CD4-positive, alpha-beta T cell treated with Interleukin-17A for 1 hour (primary cell): ENCODE measurements at places on chromosomes 13 and 19.

DNA sequence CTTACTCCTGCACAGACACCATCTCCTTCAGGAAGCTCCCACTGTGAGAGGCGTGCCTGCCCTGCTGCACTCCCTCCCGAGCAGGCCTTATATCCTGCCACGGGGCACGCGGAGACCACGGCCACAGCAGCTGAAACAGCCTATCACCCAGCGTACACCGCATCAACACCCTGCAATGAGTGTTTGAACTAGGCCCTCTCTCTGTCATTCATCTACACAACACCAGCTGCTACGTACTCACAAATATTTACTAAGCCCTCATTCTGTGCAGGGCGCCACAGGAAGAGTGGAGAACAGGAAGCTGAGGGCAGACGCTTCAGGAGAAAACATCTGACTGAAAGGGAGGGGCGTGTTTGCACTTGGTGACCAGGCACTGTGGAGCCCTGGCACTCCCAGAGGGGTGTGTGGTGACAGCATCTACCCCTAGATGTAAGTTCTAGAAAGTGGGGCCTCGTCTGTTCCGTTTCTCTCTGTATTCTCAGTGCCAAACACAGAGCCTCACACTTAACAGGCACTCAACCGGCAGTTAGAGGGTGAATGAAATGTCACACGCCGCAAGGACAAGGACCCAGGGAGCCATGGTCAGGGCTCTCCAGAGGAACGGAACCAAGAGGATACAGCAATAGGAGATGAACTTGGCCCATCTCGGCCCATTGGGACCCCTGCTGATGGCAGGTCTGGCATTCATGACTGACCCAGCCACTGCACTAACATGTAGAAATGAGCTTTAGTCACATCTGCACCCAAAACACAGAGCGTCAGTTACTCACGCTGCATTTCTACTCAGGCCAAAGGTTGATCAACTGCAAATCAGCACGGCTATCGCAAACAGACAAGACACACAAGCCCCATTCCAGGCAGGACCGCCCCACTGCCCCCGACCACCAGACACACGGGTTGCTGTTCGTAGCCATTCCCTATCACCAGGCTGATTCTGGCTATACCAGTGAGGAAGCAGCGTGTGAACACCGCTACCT, 15.7 kb downstream of the RANBP3 start:
- DNase-seq: peak; percentile 88

DNA sequence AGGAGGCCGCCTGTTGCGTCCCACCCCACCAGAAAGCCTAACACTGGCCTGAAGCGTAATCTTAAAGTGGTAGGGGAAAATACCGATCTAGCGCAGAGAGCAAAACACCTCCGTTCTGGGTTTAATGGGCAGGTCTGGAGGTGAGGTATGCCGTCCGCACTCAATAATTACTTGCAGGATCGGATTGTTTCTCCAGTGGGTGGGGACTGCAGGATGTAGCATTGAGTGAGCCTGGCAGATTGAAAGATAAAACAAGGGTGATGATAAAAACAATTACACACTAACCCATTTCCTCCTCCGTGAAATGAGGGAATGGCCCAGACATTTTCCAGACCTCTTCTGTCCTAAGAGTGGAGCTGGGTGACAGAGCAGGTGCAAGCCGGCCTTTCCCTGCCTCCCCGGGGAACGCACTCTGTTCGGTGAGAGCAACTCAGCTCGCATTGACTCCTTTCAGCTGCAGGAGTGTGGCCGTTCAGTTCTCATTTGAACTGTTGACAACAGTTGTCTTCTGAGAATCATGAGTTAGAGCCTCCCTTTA, 110.2 kb upstream of the DOCK9 start:
- DNase-seq: no peak

DNA sequence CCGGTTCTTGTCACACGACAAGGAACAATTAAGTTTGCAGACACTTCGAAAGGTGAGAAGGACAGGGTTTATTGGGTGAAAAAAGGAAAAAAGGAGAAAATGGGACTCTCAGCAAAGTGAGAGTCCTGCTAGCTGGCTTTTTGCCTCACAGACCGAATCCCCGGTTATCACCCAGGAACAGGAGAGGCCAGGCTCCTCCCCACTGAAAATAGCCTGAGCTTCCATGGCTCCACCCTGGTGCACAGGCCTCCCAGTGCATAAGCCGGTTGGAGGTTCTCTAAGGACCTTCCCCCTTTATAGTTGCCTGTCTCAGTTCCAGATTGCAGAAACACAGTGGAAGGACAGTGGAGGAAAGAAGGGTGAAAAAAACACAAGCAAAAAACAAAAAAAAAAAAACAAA, 571.7 kb downstream of the KCTD12 start:
- DNase-seq: no peak

DNA sequence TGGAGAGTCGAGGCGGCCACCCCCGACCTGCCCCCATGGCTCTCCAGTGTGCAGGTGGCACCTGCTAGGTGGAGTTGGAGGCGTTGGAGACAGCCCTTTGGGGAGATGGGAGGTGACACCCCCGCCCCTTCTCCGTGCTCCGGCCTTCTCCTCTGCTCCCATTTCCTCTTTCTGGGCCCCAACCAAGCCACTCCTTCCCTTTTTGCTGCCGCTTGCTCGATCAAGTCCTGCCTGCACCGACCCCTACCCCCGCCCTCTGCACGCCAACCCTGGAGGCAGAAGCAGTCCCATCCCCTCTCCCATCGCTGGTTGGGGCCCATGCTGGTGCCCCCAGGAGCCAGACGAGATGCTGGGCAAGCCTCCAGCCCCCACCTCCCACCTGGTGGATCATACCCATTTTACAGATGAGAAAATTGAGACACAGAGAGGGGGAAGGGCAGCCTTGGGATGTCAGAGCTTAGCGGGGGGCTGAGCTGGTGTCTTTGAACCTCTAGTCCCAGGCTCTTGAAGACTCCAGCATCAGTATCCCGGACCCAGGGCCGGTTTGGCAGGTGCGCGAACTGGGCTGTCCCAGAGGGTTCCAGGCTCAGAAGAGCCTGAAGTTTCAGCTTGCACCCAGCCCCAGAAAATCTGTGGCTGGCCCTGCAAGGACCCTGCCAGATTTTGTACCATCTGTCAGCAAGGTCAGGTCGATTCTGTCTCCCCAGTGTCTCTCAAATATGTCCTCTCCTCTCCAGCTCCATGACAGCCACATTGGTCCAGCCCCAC, 10.3 kb downstream of the GNA15 start:
- DNase-seq: no peak

DNA sequence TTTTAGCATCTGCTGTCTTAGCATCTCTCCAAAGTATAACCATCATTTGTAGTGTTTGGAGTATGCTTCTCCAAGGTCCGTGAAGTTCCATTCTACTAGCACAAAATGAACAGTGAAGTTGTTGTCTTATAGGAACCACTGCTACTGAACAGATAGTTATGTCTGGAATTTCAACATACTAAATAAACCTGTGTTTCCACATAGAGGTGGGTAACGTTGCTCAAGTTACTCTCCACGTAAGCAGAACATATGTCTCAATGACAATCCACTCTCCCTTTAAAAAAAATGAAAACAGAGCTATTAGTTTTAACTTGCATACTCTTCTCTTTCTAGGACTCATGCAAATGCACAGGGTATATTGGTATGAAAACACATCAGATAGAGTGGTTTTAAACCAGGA, 184.3 kb upstream of the TRPC4 start:
- DNase-seq: no peak
